ENCODE measurements at places on chromosomes 4 and X. TPM values are rescaled to one million over a fixed set of nuclear protein-coding genes. Genes with fewer than 3 reads are reported as not detected.

SHOX gene
- not detected for total RNA-seq

NEIL3 gene
- total RNA-seq, result 1.4 TPM

SLIT2 gene
- total RNA-seq, result 0.43 TPM

AWAT2 gene
- not detected for total RNA-seq

PCDH7 gene
- total RNA-seq, result 19.8 TPM

NEUROG2 gene
- total RNA-seq, result not detected

UCP1 gene
- total RNA-seq, result not detected

FGF13 gene
- 3.0 TPM for total RNA-seq

MAGEA1 gene
- not detected for total RNA-seq

DIPK2B gene
- not detected for total RNA-seq

PWWP3B gene
- 0.43 TPM for total RNA-seq

FMR1 gene
- 35.2 TPM for total RNA-seq

CCDC120 gene
- 2.1 TPM for total RNA-seq

IL13RA1 gene
- 42.4 TPM for total RNA-seq

HTR2C gene
- total RNA-seq, result not detected

CFAP47 gene
- 0.07 TPM for total RNA-seq

HPSE gene
- total RNA-seq, result 0.43 TPM

GRID2 gene
- total RNA-seq, result not detected

PRKG2 gene
- 5.1 TPM for total RNA-seq

AMTN gene
- total RNA-seq, result 1.3 TPM

LRAT gene
- 18.8 TPM for total RNA-seq

FGB gene
- total RNA-seq, result not detected

UGT2B11 gene
- total RNA-seq, result not detected

MAGEA8 gene
- not detected for total RNA-seq

TMEM35A gene
- total RNA-seq, result 0.14 TPM

CLDN22 gene
- not detected for total RNA-seq

DUSP21 gene
- not detected for total RNA-seq

SHROOM2 gene
- total RNA-seq, result 11.4 TPM

ADH7 gene
- total RNA-seq, result 3.8 TPM

CABS1 gene
- total RNA-seq, result not detected

DCHS2 gene
- under 0.01 TPM for total RNA-seq

UGT2B10 gene
- not detected for total RNA-seq

TBX22 gene
- total RNA-seq, result not detected

PF4V1 gene
- not detected for total RNA-seq
